Foreskin fibroblast (primary cell): ENCODE measurements at places on chromosomes 5 and 9.

DNA sequence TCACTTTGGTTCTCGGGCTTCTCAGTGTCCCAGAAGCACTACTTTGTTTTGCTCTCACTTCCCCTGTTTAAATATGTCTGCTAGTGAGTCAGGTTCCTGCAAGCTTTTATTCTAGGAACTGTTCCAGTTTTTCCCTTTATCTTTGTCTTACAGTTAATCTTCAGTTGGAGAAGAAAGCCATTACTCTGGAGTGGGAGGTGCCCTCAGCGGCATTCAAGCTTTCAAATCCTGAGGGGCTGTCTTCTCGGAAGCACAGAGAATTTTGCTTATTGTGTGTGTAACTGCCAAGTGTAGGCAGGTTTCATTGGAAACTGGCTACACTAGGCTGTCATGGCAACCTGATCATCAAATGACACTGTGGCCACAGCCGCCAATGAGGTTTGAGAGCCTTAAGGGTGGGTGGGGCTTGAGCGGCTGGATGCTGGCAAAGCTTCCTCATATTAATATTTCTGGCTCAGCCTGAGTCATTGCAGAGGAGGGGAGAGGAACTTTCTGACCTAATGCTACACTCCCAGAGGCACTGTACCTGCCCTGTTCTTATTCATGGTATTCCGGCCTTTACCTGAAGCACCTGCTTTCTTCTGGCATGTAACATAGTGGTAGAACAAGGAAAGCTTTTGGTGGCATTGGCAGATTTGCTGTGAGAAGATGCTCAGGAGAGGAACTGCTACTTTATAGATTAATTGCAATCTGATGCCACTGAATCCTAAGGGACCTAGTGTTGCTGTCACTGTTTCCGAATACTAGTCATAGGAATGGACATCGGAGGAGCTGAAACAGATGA lies 26.3 kb downstream of the SLC25A25 start:
- DNase-seq, result peak; percentile 97

GRCh38 chr5:77006124-77006523 lies 24.1 kb upstream of the AGGF1 start:
- DNase-seq, result no peak

- DNase-seq, result no peak
Observed at GRCh38 chr5:165310031-165310430, 1804.6 kb downstream of the MAT2B start.

GRCh38 chr5:16600946-16601345 lies 15.9 kb downstream of the RETREG1 start:
- no peak for DNase-seq

- peak; percentile 24 for DNase-seq
Observed at GRCh38 chr9:36189976-36190375, 745 bp upstream of the CLTA start.

DNA sequence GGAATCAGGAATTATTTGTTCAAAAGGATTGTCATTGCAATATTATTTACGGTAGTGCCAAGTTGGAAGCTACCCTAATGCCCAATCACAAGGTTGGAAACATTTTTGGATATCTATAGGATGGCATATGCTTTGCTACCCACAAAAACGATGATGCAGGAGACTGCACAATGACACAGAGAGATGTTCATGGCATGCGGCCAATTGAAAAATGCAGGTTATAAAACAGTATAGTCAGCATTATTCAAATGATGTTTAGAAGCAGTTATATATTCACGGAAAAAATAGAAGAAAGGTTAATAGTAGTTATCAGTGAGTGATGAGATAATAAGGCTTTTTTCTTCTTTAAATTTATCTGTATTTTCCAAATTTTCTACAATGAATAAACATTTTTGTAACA lies 5.9 kb upstream of the ACSL6 start:
- no peak for DNase-seq

DNA sequence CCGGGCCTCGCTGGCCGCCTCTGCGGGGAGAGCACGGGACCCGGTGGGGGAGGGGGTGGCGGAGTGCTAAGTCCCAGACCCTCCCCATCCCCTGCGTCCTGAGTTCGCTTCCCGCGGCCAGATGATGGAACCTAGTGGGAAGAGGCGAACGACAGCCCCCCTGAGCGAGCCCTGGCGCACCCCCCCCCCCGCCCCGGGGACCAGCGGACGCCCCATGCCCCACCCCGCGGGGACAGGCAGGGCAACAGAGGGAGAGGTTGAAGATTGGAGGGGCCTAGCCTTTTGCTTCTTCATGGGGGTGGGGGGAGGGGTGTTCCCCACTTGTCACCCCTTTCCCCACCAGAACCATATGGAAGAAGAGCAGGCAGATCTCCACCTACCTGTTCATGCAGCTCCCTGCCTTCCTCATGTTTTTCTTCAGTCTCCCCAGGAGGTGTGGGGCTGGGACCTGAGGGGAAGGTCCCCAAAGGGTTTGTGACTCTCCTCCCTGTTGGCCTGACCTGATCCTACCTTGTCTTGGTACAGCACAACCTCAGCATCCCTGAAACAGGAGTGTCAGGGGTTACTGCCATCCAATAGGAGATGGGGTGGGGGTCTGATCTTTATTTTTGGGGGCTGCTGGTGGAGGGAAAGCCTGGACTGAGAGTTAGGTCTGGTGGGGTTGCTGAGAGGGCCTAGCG lies 485 bp downstream of the FAM53C start:
- DNase-seq, result no peak

DNA sequence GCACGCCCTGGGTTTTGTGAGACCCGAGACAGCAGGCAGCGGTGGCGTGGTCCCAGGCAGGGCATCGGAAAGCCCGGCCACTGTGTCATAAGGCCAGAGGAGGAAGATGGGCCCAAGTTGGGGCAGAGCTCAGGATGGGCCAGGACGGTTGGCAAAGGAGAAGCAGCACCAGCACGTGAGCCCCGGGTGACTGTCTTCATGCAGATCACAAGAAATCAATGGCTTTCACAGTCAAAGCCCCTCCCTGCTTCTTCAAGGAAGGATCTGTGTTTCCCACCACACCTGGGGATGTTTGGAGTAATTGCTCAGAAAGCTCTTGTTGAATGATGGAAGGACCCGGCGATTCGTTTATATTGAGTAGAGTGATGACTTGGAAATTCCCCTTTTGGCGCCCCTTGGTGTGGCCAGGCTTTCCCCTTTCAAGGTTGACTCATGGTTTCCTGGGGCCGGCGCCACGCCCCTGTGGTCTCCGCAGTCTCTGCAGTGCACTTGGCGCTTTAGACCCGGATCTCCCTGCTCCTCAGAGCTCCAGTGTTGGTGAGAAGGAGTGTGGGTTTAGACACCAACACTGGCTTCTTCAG lies 52.1 kb downstream of the IL31RA start:
- DNase-seq, result no peak

DNA sequence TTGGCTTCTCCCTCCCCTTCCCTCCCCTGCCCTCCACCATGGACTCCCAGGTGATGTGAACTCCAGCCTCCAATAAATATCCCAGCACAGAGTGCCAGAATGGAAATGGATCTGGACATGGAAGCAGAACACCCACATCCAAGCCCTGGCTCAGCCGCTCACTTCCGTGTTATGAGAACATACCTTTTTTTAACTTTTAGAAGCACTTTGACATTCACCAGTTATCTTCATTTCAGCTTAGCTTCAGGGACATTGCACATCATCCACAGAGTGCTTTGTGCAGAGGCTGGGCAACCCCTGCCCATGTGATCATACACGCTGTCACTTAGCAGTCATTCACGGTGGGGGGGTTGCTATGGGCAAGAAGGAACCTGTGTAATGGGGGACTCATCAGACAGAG lies 9.1 kb downstream of the AFAP1L1 start:
- no peak for DNase-seq

- no peak for DNase-seq
Observed at GRCh38 chr5:16597946-16598694, 18.7 kb downstream of the RETREG1 start.

GRCh38 chr5:158560170-158560569 lies 539.5 kb downstream of the EBF1 start:
- DNase-seq, result peak; percentile 60

- peak; percentile 98 for DNase-seq
Observed at GRCh38 chr9:124309667-124310084, 51.9 kb downstream of the NEK6 start.

DNA sequence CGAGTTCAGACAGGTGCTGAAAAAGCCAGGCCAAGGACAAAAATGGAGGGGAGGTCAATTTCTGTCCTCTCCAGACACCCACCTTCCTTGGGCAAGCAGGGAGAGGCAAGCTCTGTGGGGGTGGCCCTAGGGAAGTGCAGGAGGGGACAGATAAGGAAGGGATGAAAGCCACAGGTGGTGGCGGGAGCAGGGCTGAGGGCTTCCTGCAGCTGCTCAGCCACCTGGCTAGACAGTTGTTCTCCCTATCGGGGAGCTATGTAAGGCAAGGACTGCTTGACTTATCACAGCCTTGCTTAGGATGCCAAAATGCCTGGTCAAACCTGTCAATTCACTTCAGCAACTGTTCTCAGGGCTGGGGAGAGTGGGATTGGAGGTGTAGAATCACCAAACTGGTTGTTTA lies 266.1 kb downstream of the ZSWIM6 start:
- no peak for DNase-seq

- DNase-seq, result no peak
Observed at GRCh38 chr9:27198190-27198589, 89.2 kb downstream of the TEK start.

DNA sequence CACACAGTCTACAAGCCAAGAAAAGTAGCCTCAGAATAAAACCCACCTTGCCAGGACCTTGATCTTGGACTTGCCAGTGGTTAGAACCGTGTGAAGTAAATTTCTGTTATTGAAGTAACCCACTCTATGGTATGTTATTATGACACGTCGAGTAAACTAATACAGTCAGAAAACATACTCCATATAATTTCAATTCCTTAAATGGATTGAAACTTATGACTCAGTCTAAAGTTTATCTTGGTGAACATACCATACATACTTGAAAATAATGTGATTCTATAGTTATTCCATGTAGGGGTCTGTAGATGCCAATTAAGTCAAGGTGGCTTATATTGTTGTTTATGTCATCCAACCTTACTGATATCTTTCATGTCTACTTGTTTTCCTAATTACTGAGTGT lies 950.7 kb downstream of the TLE4 start:
- peak; percentile 3 for DNase-seq

DNA sequence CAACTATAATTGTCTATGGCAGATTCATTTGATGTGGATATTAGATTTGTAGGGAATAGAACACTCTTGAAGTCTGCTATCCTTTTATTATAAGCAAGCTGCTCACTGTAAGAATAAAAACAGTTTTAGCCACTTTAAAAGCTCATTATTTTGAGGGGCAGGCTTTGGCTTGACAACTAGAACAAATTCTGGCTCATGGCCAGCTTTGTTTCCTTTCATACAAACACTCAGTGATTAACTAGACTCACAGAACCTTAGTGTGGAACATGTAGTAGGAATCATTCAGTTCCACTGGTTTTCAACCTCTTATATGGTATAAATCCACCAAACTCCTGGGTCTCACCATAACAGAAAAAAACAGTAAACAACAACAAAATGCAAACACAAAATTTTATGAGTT lies 27.4 kb upstream of the CEP120 start:
- DNase-seq, result no peak

GRCh38 chr9:120561709-120562108 lies 18.3 kb downstream of the CDK5RAP2 start:
- no peak for DNase-seq

GRCh38 chr9:81479573-81479972 lies 209.8 kb downstream of the TLE1 start:
- no peak for DNase-seq

- DNase-seq, result no peak
Observed at GRCh38 chr5:13508559-13508958, 435.9 kb downstream of the DNAH5 start.

DNA sequence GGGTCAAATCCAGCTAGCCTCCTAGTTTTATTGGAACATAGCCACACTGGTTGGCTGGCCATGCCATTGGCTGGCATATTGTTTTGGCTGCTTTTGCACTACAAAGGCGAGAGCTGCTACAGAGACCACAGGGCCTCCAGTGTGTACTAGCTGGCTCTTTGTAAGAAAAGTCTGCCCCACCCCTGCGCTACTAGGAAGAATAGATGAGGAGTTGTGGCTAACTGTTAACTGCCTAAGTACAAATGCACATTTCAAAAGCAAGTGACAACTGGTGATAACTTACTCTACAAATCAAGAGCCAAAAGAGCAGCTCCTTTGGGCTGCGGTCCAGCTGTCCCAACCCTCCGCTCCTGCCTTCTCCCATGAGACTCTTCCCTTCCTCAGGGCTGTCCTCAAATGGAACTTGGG lies 63.9 kb downstream of the SERINC5 start:
- peak; percentile 5 for DNase-seq

- no peak for DNase-seq
Observed at GRCh38 chr5:97729938-97730337, 546.9 kb upstream of the RIOK2 start.

GRCh38 chr5:176817841-176818377 lies 7.5 kb downstream of the UNC5A start:
- DNase-seq, result no peak

GRCh38 chr9:81391457-81391825 lies 297.9 kb downstream of the TLE1 start:
- no peak for DNase-seq

- DNase-seq, result no peak
Observed at GRCh38 chr5:88836195-88836838, 46.7 kb downstream of the MEF2C start.
